ENCODE measurements at places on chromosomes 2 and 18.
A peak's percentile ranks its signal among the peaks of the same experiment; 100 is the strongest.

- peak; percentile 28 for DNase-seq
These were observed 14.4 kb downstream of the NEMP2 start for GRCh38 chr2:190519975-190520767.

DNA sequence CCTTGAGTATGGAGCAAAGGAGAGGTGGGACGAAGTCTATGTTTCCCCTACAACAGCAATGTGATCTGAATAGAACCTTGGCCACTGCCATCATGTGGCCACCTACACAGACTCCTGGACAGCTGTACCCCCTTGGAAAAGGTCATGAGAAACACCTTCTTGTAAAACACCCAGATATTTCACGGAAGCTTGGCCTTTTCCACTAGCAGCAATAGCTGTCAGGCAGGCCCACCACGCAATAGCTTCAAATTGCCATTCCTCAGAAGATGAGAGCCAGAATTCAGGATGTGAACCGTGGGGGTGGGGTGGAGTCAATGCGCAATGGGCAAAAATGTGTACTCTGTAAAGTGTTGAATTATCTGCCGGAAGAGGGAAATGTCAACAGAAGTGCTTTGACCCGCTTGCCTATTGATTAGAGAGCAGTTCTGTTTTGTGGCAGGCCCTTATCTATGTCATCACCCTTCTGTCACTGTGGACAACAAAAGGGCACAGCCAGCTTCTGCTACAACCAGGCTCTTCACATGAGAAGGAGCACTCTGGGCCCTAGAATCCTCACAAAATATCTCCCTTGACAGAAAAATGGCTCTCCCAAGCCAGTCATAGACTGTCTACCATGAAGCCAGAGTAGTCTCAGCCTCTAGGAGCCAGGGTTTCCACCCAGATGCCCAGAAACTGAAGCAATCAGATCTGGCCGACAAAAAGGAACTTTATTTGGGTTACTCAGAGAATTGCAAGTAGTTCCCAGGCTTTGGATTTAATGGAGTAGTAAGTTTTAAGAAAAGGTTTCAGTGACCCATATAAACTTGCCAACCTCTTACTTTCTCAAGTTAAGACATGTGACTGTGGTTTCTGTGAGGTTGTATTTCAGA is 9.5 kb downstream of the INPP1 start:
- no peak for DNase-seq

DNA sequence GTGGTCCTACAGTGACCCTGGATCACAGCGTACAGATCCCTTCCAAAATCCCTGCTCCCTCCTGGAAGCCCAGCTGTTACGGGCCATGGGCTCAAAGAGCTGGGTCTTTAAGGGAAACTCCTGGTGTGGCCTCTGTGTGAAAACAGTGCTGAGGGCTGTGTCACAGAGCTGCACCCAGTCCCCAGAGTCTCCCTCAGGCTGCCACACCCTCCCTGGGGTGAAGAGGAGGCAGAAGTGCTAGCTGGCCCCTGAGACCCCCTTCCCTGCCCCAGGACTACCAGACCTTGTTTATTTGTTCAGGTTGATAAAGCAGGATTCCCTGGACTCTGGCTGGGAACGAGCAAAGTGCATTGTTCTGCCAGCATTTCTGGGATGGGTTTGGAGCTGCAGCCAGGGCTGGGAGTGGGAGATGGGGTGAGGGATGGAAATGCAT is 7.7 kb downstream of the ATOH8 start:
- DNase-seq, result no peak

GRCh38 chr2:176997792-176998169 is 214.8 kb upstream of the HNRNPA3 start:
- no peak for DNase-seq

- no peak for DNase-seq
These were observed 7.1 kb upstream of the ZFP36L2 start for GRCh38 chr2:43233218-43234212.

DNA sequence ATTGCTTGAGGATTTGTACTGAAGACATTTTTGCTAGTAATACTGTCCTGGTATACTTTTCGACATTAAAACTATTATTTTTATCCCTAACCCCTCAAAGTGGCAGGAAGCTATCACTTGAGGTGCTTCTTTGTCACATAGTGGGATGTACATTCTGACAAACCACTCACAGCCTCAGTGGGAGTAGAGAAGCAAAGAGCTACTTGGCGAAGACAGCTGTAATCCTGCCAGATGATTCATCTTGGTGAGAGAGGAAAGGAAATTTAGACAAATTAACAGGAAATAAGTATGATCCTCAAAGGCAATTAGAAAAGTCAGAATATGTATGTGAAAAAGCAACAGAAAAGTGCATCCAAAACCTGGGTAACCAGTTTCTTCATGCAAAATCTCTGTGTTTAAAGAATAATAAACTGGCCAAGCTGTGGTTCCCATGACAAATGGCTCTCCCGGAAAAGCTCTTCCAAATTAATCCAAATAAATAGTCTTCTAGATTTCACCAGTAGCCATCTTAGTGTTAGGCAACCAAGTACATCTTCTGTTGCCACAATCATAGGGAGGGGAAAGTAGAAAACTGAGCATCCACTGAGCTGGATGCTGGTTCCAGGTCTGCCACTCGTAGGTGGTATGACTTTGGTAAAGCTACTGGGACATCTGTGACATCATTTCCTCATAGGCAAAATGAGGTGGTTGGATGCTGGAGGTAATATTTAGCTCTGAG is 308.0 kb upstream of the LYPD1 start:
- no peak for DNase-seq

DNA sequence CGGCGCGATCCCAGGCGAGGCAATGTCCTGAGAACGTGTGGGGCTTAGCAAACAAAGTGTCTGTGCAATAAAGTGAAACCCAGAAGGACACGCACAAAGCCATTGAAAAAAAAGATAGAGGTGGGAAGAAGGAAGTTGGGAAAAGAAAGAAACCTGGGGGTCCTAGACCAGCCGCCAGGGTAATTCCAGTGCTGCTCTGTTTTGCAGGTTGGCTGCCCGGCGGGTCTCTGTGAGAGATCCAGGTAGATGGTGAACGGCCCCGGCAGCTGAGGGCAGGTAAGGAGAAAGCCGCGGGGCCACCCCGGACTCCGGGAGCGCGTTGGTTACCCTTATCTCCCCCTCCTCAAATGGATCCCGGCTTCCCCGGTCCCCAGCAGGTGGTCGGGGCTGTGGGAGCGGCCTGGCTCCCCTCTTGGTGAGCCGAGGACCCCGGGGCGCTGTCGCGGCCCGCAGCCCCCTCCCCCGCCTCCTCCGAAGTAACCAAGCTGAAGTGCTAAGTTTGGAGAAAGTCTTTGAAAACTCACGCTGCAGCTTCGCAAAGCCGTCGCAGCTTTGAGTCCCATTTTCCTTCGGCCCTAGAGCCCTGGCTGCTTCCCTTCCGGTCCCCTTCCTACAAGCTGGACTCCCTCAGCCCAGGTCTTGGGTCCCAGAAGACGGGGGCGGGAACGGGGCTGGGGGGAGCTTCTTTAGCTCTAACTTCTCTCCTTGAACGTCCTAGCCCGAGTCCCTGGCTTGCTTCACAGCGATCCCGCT is 588 bp downstream of the OTX1 start:
- peak; percentile 27 for DNase-seq

DNA sequence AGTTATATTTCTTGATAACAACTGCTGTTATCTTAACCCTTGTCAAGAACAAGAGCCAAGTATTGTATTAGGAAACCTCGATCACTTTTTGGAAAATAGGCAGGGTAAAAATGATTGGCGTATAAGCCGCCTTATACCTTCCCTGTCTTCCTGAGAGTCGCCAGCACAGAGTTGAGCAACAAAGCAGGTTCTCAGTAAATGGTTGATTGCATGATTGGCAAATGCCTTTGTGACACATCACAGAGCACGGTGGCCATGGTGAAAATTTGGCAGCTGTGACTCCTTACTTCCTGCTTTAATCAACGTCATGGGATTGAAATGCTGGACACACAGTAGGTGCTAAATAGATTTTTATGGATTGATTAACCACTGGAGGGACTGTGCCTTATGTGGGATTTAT is 3.9 kb upstream of the KLHL29 start:
- DNase-seq, result no peak

DNA sequence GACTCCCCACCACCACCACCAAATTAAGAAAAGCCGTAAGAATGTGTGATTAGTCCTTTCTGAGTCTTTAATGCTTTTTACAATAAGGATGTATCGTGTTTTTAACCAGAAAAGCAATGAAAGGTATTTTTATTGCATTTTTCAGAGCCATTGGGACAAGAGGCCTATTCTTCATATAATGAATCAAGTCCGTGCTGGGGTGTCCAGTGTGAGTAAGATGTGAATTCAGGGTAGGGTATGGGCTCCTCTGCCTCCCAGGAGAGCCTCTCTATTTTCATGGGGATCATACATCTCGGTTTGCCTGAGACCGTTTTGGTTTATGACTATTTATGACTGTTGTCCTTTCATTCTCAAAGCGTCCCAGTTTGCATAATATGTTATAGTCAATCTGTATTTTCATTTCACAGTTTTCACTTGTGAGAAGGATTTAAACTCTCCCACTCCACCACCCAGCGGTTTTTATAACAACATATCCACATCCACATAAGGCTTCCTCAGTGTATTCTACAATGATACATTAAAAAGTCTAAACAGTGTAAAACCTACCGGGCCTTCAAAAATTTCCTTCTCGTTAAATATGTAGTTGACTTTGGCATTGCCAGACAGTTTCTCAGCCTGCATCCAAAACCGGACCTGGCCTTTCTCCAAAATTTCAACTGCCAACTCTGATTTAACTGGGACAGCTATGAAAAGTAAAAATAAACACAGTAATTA is 80.8 kb upstream of the LPIN2 start:
- DNase-seq, result no peak

- DNase-seq, result no peak
These were observed 8.3 kb downstream of the WIPF1 start for GRCh38 chr2:174589334-174589733.

DNA sequence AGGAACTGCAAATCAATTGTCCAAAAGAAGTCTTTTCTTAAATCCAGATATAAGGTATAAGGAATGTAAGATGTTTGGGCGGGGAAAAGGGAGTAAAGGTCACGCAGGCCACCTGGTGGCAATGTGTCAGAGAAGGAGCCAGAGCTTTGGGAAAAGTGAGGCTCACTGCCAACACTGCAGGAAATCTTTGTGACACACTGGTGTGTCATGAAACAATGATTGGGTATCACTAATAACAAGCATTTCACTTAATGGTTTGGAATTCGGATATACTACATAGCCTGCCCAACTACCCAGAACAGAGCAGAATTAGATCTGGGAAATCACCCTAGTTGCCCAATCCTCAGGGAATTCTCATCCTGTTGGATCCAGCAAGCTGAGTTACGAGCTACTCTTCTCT is 61.0 kb downstream of the RBMS1 start:
- DNase-seq, result no peak

DNA sequence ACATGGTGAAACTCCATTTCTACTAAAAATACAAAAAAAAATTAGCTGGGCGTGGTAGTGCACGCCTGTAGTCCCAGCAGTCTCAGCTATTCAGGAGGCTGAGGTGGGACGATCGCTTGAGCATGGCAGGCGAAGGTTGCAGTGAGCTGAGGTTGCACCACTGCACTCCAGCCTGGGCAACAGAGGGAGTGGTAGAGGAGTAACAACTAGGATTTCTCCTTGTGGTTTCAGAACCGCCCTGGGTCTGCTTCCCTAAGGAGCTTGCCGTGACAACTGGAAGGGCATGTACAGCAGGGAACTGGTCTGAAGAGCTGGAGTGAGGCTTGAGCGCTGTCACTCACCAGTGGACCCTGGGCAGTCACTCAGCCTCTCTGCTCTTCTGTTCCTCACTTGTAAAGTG is 29.1 kb downstream of the REEP1 start:
- DNase-seq, result no peak

DNA sequence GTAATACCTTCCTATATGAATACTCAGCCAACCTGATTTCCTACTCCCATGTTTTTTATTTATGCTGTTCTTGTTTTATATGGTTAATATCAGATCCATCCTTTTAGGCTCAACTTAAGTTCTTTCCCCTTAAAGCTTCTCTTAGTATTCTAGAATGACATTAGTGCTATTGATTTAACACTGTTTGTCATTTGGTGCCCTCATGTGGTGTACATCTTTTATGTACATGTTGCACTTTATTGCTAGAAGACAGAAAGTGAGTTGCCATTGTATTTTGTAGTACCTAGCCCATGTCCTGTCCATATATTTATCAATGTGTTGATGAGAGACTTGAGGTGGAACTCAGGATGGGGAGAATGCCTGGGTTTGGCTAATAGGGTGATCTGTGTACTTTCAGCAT is 2.5 kb downstream of the HTRA2 start:
- no peak for DNase-seq

- no peak for DNase-seq
These were observed 66.4 kb downstream of the KCNF1 start for GRCh38 chr2:10978090-10978670.

DNA sequence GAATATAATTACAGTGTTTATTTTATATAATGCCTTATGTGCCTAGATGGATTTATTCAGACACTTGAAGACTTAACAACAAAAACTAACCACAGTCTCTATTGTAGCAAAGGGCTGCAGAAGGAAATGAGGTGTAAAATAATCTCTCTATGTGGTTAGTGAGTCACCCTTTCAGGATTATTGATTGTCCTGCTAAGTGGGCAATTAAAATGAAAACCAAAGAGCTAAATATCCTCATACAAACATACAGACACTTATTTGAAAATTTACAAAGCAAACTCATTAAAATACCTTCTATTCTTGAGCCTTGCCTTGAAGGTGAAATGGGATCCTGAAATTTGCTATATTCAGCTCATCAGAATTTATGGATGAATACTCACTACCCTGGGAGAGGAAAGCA is 27.7 kb upstream of the DCC start:
- DNase-seq, result no peak

- DNase-seq, result no peak
These were observed 38.1 kb downstream of the TMEM37 start for GRCh38 chr2:119469661-119470297.

- DNase-seq, result no peak
These were observed 46.1 kb downstream of the NABP1 start for GRCh38 chr2:191724015-191724414.

DNA sequence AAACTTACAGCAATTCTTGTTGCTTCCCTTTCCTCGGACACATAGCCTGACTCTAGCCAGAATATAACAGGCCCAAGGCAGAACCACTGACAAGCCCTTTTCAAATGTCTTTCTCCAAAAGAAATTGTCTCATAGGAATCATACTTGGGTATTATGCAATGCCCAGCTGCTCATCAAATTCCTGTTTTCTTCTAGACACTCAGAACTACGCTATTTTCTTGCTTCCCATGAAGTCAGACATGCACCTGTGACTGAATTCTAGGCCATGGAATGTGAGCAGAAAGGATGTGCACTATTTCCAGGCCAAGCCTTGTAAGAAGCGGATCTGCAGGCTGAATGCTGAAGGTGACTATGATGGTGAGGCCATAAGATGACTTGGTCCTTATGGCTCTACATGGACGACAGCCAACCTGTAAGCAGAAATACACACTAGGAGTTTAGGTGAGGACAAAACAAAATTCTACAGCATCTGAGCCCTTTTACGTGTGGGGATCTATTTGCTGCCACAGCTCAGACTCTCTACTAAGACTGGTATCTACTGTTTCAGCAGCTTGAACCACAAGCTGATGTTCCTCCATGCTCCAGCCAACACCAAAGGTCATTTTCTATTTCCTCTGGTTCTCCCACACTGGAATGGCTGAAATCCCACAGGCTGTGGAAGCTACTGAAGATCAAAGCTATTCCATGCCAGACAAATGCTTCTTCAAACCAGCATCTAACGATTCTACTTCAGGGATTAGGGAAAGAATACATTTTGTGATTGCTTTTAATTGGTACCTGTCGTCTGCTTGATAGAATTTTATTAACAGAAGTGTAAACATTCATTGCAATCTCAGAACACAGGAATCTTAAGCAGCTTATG is 378.7 kb downstream of the RBM43 start:
- DNase-seq, result no peak

GRCh38 chr2:215981115-215981514 is 32.2 kb downstream of the MREG start:
- no peak for DNase-seq

Measured in DND-41 (cell line).